ENCODE measurements at places on chromosomes 2 and 18.

- DNase-seq, result no peak
Observed at GRCh38 chr2:47697000-47697601, 85.8 kb upstream of the MSH6 start.

DNA sequence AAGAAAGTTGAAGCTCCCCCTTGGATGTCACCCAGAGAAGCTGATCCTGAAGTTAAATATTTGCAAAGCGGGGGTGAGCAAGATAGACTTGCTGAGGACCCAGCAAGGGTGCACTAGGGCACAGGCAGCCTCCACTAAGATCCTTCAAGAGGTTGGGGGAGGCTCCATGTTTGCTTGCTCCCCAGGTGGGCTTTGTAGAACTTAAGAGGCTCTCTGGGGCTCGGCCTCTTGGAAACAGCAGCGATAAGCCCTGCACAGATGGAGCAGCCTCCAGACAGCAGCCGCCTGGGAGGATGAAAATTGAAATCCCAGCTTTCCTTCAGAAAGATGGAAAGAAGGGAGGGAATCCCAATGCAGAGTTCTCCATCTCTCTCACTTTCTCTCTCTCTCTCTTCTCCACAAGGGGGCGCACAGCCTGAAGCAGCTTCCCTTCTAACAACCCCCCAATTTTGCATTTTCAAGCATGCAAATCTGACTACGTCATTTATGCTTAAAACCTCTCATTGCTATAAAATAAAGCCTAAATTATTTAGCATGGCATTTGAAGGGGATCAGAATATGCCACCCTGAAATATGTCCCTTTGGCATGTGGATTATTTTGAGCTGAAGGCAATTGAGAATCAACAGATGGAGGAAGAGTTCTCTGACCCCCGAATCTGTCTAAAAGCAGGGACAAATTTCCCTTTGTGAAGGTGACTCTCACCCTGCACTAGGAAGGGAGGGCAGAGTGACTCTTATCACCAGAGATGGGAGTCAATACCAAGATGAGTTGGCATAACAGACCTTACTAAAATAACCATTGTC is 185.7 kb upstream of the KLHL29 start:
- DNase-seq, result peak; percentile 22

DNA sequence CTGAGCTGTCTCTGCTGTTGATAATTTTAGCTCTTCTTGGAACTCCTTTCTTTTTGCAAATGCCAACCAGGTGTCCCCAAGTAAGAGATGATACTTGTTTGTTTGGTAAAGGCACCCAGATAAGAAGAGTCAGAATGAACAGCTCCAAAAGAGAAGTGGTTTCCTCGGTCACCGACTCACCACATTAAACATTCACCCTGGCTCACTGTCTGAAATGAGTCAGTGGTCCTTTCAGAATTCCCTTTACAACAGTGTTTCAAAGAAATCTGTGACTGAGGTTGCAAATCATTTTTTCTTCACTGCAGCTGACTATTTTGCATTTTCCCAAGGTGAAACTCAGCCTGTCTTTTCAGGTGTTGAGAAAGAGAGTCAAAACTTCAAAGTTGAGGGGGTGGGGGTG is 16.2 kb upstream of the CXCR4 start:
- DNase-seq, result peak; percentile 76

DNA sequence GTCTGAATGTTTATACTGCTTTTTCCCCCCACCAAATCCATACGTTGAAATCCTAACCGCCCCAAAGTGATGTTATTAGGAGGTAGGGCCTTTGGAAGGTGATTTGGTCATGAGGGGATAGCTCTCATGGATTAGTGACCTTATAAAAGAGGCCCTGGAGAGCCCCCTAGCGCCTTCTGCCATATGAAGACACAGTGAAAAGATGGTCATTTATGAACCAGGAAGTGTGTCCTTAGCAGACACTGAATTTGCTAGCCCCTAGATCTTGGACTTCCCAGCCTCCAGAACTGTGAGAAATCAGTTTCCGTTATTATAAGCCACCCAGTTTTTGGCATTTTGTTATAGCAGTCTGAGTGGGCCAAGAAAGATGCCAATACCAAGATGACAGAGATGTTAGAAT is 7.2 kb upstream of the TSN start:
- peak; percentile 20 for DNase-seq

GRCh38 chr2:45055162-45055605 is 45.9 kb upstream of the SIX2 start:
- DNase-seq, result no peak

- no peak for DNase-seq
Observed at GRCh38 chr2:120482334-120482733, 136.4 kb downstream of the INHBB start.

Measured in DND-41 (cell line).